Stimulated activated CD4-positive, alpha-beta T cell treated with anti-CD3 and anti-CD28 coated beads, TNF-alpha, amount 100 ng/mL, for 48 hours (primary cell): ENCODE measurements at places on chromosomes 16 and 17.

GRCh38 chr16:68298907-68299561 lies 11.7 kb downstream of the SLC7A6OS start:
- no peak for DNase-seq

GRCh38 chr17:71455219-71455618 lies 665.6 kb upstream of the SOX9 start:
- DNase-seq: no peak

DNA sequence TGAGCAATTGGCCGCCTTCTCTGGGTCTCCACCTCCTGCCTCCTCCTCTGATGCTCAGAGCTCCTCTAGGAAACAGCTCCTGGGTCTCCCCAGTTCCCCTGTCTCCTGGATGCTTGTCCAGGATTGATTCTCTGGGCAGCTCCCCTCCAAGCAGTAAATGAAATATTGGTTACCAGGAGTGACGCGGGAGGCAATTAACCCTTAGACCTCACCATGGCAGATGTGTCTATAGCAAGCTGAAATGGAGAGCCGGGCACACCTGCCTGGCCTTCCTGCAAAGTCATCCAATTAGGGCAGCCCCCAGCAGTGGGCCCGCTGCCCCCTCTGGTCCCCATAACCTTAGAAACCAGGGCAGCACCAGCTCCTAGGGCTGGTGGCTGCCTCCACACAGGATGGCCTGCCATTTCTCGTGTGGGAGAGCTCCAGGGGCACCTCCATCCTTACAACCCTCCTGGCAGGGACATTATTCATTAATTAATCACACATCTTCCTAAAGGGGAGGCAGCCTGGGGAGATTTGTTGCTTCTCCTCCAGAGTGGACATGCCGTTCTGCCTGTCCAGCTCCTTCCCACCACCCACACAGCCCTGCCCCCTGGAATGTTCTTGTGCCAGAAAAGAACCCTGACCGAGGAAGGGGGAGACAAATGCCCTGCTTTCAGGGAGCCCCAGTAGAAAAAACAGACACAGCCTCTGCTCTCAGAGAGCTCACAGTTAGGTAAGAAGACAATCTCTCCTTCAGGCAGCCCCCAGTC lies 8.3 kb upstream of the KIF18B start:
- DNase-seq: no peak

DNA sequence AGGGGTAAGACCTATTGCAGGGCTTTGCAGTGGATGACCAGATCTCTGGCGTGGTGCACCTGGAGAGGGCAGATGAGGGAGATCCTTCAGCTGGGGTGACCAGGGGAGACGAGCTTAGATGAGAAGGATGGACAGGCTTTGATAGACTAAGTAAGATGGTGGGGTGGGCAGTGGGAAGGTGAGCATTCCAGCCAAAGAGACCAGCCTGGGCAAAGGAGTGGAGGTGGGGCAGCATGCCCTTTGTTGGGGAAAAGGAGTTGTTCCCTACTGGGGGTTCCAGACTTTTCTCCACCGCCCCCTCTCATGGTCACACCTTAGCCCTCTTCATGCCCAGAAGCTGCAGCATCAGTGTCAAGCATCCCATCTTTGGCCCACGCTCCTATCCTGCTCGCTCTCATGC lies 27.6 kb downstream of the ANKRD40 start:
- DNase-seq: no peak

GRCh38 chr16:88688013-88688778 lies 1.9 kb upstream of the SNAI3 start:
- DNase-seq: no peak

DNA sequence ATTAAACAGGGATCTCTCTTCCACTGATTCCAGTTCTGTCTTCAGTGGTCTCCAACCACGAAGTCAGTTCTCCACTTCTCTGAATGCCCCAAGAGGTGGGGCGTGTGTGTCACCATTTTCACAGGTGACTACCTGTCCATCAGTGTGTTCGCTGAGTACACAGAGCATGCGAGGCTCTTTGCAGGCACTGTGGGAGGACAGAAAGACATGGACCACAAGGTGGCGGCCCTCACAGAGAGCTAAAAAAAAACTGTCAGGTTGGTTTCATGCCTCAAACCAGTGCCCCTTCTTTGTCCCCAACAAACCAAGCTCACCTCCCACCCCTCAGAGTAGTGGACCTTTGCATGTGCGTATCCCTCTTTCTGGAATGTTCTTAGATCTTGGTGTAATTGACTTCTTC lies 13.8 kb downstream of the EMP2 start:
- DNase-seq: no peak

- DNase-seq: no peak
These were observed 203.4 kb upstream of the FOXF1 start for GRCh38 chr16:86306811-86307513.

- DNase-seq: no peak
These were observed 34.0 kb upstream of the HLF start for GRCh38 chr17:55230716-55231115.

DNA sequence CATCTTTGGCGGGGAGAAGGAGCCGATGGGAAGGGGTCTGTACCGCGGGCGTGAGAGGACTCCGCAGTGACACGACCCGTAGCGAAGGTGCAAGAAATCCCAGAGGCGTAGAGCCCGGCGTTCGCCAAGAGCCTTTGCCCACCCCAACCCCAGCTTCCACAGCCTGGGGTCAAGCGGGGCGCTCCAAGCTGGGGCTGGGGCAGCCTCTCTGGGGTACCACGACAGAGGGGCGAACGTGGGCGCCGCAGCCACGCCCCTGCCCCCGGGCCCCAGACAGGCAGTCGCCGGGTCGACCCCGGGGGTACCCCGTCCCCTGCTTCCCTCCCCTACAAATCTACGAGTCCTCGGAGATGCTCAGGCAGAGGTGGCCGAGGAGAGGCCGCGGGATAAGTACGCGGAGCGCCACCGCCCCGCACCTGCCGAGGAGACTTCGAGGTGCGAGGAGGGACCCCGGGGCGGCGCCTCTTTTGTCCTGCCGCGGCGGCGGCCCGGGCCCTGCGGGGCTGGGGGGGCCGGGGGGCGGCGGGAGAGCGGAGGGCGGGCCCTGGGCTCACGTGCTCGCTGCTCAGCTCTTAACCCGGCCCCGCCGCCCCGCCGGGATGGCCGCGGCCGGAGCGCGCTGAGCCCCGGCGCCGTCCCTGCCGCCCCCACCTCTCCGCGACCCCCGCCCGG lies at the start of gene ADAM11:
Gene ADAM11 (plus strand): TSS at position 575 of the 672 bp plus-strand sequence. CDS start 212 bp downstream, outside the sequence.
- DNase-seq: no peak

- no peak for DNase-seq
These were observed 181.2 kb upstream of the TBX2 start for GRCh38 chr17:61218438-61218837.

- DNase-seq: no peak
These were observed 7.7 kb downstream of the CCL3L1 start for GRCh38 chr17:36188891-36189306.

GRCh38 chr17:61481421-61481820 lies 29.2 kb downstream of the TBX4 start:
- no peak for DNase-seq

- peak; percentile 54 for DNase-seq
These were observed 1.2 kb upstream of the TLCD3B start for GRCh38 chr16:30032083-30032819.

GRCh38 chr16:78748220-78748929 lies 648.9 kb downstream of the WWOX start:
- no peak for DNase-seq

DNA sequence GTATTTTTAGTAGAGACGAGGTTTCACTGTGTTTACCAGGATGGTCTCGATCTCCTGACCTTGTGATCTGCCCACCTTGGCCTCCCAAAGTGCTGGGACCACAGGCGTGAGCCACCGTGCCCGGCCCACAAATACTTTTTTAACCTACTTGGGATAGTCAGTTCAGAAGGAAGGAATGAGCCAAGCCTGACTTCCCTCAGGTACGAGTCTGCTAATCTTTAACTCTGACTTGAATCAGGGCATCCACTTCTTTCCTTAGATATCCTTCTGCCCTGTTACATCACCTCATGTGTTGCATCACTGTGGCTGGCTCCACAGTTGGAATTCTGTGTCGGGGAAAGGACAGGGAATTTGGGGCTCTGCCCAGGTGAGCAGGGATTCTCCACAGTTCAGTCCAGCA lies 120.8 kb downstream of the MSI2 start:
- DNase-seq: no peak

GRCh38 chr17:8725881-8726876 lies 18.5 kb downstream of the CCDC42 start:
- DNase-seq: no peak

DNA sequence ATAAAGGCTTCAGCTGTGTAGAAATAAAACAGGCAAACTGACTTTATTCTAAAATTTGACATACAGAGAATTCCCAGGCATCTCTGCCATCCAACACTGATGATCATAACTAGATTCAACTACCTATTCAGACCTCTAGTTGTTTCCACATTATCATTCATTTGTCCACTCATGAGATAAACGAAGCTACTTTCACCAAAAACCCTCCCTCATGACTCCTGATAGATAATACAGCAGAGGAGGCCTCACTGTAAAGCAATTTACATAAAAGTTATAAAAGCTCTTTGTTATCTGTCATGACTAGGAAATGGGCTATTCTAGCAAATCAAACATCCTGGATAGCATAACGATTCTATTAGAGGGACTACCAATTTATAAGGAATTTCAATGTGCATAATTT lies 19.6 kb upstream of the RFFL start:
- DNase-seq: no peak

DNA sequence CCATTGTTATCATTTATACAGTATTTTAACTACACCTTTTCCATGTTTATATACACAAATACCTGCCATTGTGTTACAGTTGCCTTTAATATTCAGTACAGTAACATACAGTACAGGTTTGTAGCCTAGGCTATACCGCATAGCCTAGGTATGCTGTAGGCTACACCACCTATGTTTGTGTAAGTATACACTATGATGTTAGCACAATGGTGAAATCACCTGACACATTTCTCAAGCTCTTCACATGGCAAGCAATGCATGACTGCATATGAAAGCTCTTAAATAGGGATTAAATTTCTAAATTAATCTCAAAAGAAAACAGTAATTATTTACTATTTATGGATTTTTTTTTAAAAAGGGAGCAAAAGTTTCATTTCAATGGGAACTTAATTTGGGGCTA lies 12.0 kb downstream of the LRRC37B start:
- no peak for DNase-seq

DNA sequence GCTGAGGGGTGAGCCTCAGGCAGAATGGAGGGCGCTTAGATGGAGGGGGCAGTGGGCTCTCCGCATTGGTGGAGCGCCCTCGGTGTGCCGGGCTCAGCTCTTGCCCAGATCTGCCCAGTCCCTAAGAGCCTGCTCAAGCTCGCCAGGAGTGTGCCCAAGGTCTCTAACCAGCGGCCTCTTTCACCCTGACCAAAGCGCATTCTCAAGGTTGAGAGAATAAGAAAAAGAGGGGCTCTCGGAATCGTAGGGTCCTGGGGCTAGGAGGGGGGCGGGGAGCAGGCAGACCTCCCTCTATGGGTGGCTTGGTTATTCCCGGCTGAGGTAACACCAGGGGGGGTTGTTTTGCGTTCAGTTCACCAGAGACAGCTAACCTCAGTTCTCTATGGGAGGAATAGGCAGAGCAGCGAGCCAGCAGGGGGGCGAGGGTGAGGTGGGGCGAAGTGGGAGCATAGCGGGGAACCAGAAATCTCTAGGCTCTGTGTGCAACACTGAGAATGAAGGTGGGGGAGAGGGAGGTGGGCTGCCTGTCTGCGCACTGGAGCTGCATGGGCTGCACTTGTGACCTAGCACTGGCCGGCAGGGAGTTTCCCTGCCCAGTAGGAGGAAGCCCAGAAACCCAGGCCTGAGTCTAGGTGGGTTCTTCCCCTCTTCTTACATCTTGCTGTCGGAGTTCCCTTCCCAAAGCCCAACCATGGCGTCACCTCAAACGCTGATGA lies 3.0 kb downstream of the TMEM132E start:
- DNase-seq: no peak

DNA sequence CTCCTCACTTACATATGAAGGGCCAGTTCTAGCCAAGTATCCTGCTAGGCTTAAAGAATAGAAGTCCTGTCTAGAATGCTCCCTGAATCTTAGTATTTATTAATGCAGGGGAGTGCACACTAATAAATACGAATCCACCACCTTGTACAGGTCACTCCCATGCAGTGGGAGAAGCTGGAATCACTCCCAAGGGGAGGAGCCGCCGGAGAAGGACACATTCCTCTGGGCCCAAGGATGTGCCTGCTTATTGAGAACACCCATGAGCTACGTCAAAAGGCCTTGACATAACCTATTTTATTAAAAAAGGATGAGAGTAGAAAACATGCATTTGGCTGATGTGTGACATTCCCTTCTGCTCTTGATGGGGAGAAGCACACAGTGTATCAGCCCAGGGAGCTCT lies 223.5 kb downstream of the SPECC1 start:
- DNase-seq: no peak

DNA sequence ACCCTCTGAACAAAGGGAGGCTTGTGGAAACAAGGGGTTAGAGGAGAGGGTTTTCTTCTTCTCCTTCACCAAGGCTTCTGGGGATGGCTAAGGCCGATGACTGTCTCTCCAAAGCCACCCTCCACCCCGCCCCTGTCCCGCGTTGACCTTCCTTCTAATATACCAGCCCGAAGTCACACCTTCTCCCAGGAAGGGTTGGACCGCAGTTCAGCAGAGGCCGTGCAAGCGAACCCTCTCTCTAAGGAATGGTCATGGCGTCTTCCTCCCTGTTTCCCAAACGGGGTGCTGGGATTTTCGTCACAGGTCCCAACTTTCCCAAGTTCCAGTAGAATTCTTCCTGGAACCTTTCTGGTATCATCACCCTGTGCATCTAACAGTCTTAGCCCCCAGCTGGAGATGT lies 49.4 kb downstream of the FZD2 start:
- no peak for DNase-seq

- no peak for DNase-seq
These were observed 599.2 kb downstream of the MAF start for GRCh38 chr16:79001156-79001967.

DNA sequence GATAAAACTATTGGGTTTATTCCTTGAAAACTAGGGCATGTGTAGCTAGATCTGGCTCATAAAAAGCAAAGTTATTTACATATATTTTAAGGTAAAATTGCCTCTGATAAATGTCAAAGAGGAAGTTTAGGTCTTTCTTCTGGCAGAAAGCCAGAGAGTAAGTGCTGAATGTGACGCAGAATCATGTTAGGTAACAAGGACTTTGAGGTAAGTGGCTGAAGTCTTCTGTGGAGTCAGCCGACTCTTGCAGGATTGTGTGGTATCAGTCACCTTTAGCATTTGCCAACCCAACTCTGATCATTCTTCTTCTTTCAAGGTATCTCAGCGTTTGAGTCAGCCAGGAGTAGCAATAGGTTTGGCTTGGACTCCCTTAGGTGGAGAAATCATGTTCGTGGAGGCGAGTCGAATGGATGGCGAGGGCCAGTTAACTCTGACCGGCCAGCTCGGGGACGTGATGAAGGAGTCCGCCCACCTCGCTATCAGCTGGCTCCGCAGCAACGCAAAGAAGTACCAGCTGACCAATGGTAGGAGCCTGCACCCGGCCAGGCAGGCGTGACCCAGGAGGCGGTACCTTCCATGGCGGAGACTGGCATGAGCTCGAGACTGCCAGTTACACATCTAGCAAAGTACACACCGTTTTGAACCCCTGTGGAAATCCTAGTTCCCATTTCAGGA lies 37.9 kb downstream of the SIAH1 start:
- no peak for DNase-seq

- no peak for DNase-seq
These were observed 144.3 kb upstream of the MYOCD start for GRCh38 chr17:12521416-12521815.
